ENCODE measurements at places on chromosomes 7 and 10.

DNA sequence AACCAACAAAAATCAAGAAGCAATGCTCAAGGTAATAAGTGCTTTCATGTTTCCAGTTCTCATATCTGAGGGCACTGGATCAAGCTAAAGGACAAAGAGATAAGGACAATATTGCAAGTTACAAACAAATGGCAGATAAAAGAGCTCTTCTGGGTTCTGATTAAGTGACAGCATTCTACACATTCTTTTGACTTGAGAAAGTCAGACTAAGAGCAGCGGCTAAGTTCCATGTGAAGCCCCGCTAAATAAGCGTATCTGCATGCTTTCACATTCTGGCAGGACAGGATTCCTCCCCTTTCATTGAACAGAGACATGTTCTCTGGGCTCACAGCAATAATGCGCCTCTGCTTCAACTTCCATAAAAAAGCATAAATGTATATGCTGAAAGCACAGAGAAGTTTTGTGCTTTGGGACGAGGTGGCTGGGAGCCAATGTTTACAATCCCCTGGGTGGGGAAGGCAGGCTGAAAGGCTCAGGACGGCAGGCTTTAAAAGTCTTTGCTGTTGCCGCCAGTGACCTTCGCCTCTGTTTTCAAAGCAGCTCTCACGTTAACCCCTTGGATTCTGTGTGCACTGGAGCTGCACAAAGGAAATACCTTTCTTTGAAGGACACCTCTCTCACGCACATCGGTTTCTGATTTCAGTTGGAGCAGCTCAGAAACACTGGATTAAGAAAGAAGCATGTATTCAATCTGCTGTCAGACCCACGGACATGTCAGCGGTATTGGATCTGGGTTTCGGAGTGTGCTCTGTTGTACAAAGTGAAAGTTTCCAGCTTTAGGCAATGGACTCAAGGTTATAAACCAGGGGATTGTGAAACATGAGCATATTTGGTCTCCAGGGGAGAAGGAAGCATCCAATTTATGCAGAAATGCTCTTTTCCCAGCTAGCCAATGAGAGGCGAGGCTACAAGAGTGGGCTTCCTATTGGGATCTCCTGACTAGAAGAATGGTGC, 105.4 kb upstream of the FAM133B start:
- DNase-seq: no peak

DNA sequence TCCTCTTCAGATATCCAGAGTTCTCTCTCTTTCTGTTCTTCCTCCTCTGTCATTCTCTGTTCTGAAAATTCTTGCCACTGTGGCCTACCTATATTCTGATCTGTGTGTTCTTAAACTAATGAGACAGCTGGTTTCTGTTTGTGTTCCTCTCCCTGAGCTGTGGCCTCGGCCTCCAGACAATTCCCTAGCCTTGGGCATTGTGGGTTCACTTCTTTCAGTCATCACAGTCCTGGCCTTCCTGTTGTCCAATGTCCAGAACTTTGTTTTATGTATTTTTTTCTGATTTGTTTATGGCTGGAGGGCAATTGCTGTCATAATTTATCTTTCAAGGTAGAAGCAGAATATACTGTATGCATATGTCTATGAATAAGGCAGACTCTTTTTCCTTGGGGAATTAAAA, 173.2 kb upstream of the MTPN start:
- DNase-seq: no peak

GRCh38 chr10:73399063-73399462, 14.8 kb downstream of the ANXA7 start:
- DNase-seq: no peak

- DNase-seq: no peak
These were observed 1.2 kb downstream of the GTF2IRD1 start for GRCh38 chr7:74454925-74455288.

DNA sequence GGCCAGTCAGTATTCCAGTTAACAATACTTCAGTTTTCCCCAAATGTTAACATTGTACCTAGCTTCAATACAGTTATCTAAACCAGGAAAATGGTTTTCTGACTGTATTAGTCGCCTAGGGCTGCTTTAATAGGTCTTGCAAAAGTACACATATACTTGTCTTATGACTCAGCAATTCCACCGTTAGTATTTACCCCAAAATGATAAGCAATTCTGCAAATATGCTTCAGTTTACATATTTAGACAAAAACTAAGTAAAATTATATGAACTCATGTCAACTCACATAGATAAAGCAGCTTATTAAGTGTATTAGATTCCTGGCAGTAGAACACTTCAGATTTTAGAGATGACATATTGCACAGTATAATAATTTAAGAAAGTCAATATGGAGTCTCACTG, 363.3 kb downstream of the ARL4A start:
- DNase-seq: no peak

DNA sequence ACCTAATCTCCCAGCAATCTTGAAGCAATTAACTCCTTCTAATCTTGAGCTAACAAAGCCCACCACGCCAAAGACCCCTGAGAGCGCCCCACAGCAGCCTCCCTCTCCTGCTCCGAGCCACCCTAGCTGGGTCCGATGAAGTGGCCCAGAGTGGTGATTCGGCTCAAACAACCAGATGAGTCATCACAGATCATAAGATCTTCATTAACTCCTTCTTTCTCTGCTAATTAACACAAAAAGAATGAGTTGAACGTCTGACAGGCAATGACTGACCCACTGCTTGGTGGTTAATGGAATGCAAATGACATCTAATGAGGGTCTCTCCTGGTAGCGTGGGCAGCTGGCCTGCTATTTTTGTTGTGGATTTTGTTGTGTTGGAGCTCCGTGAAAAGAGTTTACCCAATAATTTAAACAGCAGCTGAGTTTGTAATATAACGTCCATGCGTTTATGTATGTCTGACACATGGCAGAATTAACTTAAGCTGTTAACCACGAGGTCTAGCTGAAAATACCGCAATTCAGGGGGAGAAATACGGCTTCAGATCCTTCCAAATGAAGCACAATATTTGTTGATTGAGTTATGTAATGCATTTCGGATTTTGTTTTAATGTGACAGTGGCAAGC, 161.4 kb downstream of the RAB11FIP2 start:
- no peak for DNase-seq

DNA sequence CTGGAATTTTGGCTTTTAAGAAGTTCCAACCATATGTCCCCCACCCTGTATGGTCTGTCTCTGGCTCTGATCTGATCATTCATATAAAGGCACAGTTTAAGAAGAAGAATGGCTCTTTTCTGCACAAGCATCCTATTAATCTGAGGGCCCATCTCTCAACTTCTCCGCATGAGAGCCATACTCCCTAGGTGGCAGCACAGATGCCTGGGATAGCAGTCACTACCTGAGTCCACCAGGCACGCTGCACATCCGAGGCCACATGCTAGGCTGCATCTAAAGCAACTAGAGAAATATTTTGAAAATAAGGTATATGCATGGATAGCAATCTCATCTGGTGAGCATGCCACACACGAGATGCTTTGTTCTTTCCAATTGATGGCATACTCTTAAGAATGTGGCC, 565.5 kb downstream of the PARD3 start:
- no peak for DNase-seq

- no peak for DNase-seq
These were observed 218.4 kb downstream of the GATA3 start for GRCh38 chr10:8272794-8273425.

DNA sequence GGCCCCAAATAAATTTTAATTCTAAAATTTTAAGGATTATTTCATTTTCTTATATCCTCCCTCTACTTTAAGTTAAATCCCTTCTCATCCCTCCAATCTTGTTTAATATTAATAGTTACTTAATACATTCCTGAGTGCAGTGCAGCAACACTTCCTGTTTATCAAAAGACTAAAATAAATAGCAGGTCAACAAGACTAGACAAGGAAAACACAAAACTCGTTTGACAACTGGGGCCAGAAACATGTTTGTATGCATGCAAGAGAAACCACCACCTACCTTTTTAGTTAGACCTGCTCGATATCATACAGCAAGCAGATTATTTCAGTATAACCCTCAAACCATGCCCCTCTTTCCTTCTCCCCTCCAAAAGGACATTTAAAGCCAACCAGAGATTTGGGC, 95.8 kb downstream of the PARD3 start:
- no peak for DNase-seq

- no peak for DNase-seq
These were observed 65.2 kb downstream of the LYZL1 start for GRCh38 chr10:29353887-29354561.

- DNase-seq: no peak
These were observed 1.0 kb downstream of the DDC start for GRCh38 chr7:50564171-50564570.

GRCh38 chr7:23021596-23021995, 7.7 kb upstream of the HYCC1 start:
- DNase-seq: no peak

DNA sequence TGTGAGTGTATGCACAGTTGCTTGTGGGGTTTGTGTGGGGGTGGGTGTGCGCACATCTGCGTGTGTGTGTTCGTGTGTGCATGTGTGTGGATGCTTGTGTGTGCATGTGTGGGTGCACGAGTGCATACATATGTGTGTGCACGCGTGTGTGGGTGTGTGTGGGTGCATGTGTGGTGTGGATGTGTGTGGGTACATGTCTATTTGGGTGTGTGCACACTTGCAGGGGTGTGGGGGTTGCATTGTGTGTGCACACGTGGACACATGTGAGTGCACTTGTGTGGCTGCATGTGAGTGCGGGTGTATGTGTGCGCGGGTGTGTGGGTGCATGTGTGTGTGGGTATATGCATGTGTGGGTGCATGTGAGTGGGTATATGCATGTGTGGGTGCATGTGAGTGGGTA, 73.7 kb downstream of the NKX6-2 start:
- DNase-seq: no peak

GRCh38 chr7:23791721-23792120, 81.7 kb downstream of the STK31 start:
- no peak for DNase-seq

- no peak for DNase-seq
These were observed 17.6 kb downstream of the LGI1 start for GRCh38 chr10:93775356-93775755.

DNA sequence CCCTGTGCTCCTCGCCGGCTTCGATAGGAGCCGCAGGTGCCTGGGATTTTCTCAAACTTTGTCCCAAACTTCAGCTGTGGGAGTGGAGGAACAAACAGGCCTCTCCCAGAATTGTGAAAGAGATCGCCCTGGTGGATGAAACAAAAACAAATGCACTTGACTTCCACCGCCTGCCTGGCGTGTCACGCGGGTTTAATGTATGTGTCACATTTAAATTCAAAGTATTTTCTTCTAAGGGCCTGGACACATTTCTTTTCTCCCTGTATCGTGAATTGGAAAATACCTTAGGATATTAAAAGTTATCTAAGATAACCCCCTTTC, 694 bp upstream of the WASL start:
- no peak for DNase-seq

- no peak for DNase-seq
These were observed 63.7 kb downstream of the ST7 start for GRCh38 chr7:117017017-117017451.

DNA sequence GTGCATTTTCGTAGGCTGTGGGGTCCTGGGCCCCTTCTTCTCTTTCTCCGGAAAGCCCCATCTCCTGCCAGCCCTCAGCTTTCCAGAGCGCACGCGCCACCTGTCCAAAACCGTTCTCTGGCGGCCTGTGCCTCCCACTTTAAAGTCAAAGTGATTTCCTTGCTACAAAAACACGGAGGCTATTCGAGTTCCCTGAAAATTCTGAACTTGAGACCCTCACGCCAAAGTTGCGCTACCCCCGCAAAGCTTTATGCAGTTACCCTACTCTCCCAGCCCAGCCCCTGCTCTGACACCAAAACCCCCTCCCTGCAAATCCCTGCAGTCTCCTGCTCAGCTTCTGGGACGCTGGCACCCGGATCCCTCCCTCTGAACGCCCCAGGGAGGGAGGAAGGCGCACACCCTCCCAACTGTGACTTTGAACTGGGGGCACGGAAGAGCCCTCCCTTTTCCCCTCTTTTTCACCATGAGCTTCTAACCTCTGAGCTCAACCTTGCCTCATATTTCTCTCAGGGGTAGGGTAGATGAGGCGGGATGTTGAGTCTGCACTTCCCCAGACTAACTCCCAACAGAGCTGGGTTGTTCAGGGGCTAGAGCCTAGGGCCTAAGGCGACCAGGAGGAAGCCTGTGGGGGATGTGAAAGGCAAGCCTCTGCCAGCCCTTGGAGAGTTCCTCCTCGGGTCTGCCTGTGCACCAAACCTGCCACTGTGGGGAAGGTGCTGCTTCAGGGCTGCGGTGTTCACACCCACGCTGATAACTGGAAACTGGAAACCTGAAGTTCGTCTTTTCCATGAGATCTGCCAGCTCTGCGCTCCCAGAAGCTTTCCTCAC, 2.7 kb upstream of the PAX4 start:
- DNase-seq: no peak

DNA sequence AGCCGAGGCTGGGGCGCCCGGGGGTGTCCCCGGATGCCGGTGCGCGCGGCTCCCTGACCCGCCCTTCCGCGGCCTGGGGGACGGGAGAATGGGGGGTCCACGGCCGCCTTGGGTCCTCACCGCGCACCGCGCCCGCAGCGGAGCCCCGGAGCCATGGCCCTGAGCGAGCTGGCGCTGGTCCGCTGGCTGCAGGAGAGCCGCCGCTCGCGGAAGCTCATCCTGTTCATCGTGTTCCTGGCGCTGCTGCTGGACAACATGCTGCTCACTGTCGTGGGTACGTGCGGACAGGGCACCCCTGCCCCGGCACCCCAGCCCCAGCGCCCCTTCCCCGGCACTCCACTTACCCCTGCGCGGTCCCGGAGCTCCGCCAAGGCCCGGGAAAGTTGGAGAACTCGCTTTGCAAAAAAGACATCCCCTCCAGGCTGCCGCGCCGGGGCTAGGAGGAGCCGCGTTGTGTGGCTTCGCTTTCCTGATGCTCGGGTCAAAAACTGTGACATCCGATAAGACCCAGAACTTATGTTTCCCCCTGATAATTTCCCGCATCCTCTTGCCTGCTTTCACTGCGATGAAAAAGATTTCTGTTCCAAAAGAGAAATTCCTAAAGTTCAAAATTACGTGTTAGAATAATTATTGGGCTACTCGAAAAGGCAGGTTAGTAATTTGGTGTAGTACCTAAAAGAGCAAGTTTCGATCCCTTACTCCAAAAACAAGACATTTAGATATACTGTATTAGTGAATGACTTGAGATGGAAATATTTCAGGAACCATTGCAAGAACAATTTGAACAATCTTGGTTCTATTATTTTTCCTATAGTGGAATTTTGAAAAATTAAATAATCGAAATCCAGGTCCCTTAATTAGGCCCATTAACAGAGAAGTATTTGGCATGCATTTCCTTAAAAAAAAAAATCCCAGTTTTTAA, 888 bp downstream of the SLC18A2 start:
- no peak for DNase-seq

DNA sequence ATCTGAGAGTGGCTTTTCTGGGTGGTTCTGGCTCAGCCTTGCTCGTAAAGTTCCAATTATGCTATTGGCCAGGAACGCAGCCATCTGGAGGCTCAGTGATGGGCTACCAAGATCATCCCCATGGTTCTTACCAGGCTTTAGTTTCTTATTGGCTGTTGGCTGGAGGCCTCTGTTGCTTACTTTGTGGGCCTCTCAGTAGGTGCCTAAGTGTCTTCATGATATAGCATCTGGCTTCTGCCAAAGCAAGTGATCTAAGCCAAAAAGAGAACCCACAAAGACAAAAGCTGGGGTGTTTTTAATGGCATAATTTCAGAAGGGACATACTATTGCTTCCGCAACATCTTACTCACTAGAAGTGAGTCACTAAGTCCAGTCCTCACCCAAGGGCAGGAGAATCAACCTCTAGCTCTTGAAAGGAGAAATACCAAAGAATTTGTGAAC, 132.0 kb upstream of the MDFIC start:
- DNase-seq: no peak
